Ascending aorta (tissue), 2 donors: ENCODE measurements at places on chromosomes 3 and 15. TPM values are rescaled to one million over a fixed set of nuclear protein-coding genes. Genes with fewer than 3 reads are reported as not detected.

CTDSPL gene
- 80.9 TPM for total RNA-seq

TGM5 gene
- not detected for total RNA-seq

SLC6A20 gene
- total RNA-seq, result not detected

GHSR gene
- total RNA-seq, result not detected

MUC13 gene
- total RNA-seq, result not detected

CFAP92 gene
- not detected for total RNA-seq

DNA sequence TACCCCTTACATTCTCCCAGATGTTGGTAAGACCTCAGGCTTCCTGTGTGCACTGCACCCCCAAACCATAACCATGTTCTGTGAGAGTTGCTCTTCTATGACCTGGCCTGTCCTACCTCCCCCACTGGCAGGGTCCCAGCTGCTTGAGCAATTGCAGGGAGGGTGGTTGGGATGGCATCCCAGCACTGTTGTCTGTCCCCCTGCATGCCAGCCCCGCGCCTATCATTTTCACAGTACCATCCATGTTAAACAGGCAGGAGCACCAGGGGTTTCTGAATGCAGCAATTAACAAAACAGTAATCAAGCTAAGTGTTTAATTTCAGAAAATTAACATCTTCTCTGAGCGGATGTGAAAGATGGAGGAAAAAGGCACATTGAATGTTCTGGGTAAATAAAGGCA lies 345.5 kb downstream of the EPHB1 start:
- no peak overlapping the region for H3K4me3 ChIP-seq
- no peak overlapping the region for H3K27ac ChIP-seq
- no peaks in the 10 kb centered on the region for H3K36me3 ChIP-seq
- no peaks in the 10 kb centered on the region for H3K4me1 ChIP-seq
- H3K27me3 ChIP-seq, result no peaks in the 10 kb centered on the region

DNA sequence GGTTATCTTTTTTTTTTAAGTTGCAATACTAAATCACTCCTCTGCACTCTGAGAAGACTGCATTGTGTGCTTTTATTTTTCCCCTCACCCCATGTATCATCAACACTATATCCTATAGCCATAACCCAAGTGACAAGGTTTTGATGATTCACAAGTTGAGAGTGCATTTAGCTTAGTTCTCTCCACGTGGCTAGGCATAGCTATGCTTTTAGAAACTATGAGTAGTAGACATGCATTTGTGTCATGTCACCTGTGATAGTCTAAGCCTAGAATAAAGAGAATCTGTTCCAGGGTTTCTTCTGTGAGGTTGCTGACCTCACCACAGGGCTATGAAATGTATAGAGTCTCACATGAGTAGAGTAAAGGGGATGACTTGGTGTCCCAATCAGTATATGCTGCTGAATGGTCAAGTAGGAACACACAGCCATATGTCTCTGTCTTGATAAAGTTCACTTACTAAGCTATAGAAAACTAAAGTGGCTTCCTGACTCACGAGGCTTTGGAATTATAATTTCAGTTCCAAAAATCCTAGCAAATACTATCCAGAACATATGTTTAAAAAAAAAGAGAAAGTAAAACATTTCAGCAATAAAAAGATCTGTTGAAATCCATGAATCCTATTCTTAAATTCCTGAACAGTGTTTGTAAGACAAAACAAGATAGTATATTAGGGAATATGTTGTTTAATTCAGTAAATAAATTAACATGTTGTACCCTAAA lies 206.3 kb downstream of the LSAMP start:
- no peaks in the 10 kb centered on the region for H3K27me3 ChIP-seq
- no peak overlapping the region for H3K4me3 ChIP-seq
- H3K27ac ChIP-seq, result no peak overlapping the region
- H3K4me1 ChIP-seq, result no peaks in the 10 kb centered on the region

DNA sequence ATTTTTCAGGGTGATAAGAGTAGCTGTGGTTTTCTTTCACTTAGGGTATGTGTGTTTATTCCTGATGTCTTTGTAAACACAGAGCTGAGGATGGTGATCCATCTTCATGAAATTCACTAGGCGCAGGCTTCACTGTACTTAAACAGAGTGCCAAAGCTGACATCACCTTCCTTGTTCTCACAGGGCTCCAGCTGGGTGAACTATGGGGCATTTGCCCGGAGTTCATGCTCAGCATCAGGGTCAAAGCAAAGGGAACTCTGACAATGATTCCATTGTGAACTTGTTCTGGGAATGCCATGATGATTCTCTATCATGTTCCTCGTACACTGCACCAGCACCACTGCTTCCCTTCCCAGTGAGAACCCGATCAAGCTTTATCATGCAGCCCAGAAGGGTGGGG lies 184.8 kb upstream of the P2RY1 start:
- no peak overlapping the region for H3K4me3 ChIP-seq
- H3K27me3 ChIP-seq, result no peaks in the 10 kb centered on the region
- no peaks in the 10 kb centered on the region for H3K36me3 ChIP-seq
- no peak for DNase-seq
- H3K27ac ChIP-seq, result no peak overlapping the region

DNA sequence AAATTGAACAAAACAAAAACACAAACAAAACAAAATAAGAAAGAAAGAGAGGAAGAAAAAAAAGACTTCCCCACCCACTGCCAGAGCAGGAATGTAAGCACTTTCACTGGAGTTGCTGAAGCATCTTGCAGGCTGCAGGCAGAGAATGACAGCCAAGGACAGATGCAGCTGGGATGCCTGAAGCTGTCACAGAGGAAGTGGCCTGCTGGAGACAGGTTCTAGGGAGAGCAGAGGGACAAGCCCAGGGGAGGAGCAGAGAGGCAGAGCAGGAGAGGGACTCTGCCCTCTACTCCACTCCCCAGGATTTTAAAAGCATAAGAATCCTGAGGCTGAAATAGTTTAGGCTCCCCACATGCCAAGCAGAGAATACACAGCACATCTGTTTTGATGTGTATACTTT lies 326.2 kb downstream of the TUSC7 start:
- H3K4me1 ChIP-seq, result no peaks in the 10 kb centered on the region
- DNase-seq, result no peak
- no peaks in the 10 kb centered on the region for H3K27me3 ChIP-seq

- H3K36me3 ChIP-seq, result no peaks in the 10 kb centered on the region
- DNase-seq, result no peak
- no peak overlapping the region for H3K4me3 ChIP-seq
- no peaks in the 10 kb centered on the region for H3K27me3 ChIP-seq
- no peaks in the 10 kb centered on the region for H3K4me1 ChIP-seq
Measured at GRCh38 chr3:171811295-171811912, 1.1 kb upstream of the PLD1 start.
